IPS DF 19.7 (cell line): ENCODE measurements at places on chromosomes 7 and 10.

- no peak for DNase-seq
Observed at GRCh38 chr7:94190599-94191061, 186.5 kb upstream of the BET1 start.

- DNase-seq, result no peak
Observed at GRCh38 chr7:20804345-20804744, 17.7 kb upstream of the SP8 start.

GRCh38 chr10:125479059-125479458 lies 203.9 kb downstream of the TEX36 start:
- DNase-seq, result no peak

- no peak for DNase-seq
Observed at GRCh38 chr10:125707541-125708468, 11.7 kb upstream of the EDRF1 start.

DNA sequence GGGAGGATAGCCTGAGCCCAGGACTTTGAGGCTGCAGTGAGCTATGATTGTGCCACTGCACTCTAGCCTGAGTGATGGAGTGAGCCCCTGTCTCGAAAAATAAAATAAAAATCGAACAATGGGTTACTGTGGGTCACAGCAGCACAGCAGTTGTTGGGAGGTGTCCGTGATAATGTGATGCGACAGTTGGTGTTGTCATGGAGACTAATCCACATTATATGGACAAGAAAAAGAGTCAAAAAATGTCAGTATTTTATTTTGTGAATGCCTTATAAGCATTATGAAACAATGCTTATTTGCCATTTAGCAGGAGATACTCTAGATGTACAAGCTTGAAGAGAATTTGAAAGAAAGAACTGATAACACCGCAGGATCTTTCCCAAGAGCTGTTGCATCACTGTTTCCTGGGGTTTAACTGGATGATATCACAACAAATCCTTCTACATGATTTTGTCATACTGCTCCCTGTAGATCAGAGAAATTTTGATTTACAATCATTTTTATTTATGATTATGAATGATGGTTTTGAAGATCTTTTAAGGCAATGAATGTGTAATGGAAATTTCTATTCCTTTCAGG lies 195.4 kb downstream of the BAMBI start:
- DNase-seq, result no peak

GRCh38 chr10:71134732-71135211 lies 77.6 kb upstream of the UNC5B start:
- DNase-seq, result no peak

DNA sequence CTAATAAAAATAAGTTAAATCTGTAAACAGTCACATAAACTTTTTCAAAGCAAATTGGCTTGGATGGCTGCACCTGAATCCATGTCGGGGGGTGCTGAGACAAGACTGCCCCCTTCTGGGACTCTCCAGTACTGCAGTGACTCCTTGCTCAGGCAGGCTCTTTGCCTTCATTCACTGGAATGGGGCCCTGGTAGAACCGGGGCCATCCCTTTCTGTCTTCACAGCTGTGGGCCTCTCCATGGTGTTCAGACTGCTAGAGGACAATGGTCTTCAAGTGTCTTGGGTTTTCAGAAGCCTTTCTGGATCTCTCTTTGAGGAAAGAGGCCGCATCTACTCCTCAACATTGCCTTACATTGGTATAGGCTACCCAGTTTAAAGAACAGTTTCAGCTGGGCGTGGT lies 16.1 kb upstream of the IMPDH1 start:
- DNase-seq, result no peak

- no peak for DNase-seq
Observed at GRCh38 chr10:84530724-84531325, 202.4 kb downstream of the CCSER2 start.

- DNase-seq, result no peak
Observed at GRCh38 chr7:157469181-157470016, 132.6 kb downstream of the DNAJB6 start.

- no peak for DNase-seq
Observed at GRCh38 chr10:133347710-133348517, 741 bp downstream of the PRAP1 start.

DNA sequence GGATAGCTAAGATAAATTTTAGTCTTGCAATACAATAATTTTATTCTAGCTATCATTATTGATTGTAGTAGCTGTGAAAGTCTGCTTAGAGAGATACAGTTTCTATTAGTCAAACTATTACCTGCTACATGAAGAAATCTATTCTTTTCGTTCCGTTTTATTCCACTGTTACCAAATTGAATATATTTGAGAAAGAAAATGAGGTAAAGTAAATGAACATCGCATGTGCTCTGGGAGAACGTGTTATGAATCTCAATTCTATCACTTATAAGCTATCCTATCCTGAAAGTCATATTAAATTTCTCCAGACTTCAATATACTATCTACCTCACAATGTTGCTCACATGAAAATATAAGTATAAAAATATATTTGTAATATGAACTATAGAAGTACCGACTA lies 21.3 kb downstream of the GRM3 start:
- no peak for DNase-seq

DNA sequence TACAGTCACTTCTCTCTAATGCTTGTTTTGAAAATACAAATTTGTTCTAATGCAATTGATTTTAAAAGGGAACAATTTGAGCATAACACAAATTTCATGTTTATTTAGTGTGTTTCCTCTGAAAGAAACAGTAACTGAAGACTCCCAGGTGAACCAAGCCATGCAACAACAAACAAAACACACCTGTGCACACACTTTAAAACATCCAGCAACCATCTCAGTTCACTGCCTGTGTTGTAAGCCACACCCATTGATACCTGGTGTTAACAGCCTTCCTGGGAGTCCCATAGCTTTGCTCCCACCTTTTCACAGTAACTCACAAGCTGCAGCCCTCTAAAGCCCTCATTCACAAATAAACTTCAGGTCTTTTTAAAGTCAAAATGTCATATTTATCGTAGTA lies 89.3 kb downstream of the DOCK4 start:
- DNase-seq, result no peak

DNA sequence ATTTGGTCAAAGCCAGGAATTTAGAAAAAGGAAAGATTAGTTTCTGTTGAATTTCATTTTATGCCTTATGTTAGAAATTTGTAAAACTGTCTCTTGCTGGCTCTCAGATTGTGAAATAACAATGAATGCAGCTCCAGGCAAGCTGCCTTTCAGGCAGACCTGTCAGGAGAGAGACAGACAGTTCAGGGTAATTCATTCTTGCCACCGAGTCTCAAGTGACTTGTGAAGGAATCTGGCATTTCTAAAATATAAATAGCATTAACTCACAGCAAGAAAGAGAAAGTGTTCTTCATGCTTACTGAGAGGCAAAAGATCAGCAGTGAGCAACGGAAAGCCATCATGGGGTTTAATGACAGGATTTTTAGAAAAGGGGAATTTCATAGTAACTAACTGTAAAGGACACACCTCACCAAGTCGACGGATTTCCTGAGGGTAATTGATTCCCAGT lies 442.3 kb upstream of the AKR1E2 start:
- no peak for DNase-seq

DNA sequence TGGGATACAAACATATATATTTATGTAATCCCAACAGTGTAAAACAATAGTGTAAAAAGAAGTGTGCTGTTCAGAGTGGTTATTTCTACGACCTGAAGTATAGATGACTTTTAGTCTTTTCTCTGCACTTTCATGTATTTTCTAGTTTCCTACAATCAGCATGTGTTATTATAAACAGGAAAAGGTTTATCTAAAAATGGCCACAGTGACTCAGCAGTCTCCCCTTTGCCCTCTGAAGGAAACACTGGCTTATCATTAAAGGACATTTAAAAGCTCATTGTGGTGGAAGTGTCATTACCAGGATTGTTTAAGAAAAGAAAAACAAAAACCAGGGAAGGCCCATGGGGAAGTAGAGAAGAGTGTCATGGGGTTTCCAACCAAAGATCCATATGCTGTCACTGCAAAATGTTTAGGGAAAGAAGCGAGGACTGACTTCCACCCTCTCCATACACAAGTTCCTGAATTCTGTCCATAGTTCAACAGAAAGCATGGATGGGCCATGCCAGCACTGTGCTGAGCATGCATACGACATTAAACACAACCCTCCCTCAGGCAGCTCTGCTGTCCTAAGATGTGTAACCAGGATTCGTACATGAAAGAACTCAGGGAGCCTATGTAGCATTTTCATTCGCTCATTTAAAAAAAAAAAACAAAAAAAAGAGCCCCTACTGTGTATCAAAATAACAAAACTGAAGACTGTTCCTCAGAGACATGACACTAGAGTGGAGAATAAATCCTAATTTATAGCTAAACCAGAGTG lies 10.2 kb downstream of the CYREN start:
- DNase-seq, result no peak

DNA sequence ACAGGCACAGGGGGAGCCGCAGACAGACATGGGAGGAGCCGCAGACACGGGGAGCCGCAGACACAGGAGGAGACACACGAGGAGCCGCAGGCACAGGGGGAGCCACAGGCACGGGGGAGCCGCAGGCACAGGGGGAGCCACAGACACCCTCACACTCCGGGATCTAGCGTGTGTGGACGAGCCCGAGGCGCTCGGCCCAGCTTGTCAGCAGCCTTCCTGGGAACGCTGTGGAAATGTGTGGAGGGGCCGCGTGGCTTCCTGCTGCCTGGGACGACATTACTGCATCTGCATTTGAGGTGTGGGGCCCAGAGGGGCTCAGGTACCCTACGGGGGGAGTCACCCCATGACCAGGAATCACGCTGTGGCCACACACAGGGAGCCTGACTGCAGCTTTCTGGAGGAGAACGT lies 313.2 kb downstream of the PTPRN2 start:
- no peak for DNase-seq

- DNase-seq, result no peak
Observed at GRCh38 chr7:91299952-91300775, 35.9 kb downstream of the FZD1 start.

DNA sequence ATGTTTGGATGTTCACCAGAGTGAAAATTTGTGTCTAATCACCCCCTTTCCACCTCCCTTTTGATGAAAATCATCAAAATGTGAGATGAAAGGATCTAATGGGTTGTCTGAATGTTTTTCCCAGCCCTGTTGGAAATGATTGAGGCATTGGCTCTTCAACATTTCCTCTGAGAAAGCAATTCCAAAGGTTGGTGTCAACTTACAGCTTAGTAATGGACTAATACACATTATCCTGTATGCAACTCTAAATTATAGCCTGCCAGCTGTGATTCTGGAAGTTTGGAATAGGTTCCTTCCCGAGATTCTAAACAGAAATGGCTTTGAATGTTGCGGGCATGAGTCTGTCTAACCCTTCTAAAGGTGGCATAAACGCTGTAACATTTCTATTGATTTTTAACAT lies 152.9 kb downstream of the DYNC1I1 start:
- DNase-seq, result no peak

- DNase-seq, result no peak
Observed at GRCh38 chr10:51214207-51215196, 140.2 kb downstream of the PRKG1 start.

DNA sequence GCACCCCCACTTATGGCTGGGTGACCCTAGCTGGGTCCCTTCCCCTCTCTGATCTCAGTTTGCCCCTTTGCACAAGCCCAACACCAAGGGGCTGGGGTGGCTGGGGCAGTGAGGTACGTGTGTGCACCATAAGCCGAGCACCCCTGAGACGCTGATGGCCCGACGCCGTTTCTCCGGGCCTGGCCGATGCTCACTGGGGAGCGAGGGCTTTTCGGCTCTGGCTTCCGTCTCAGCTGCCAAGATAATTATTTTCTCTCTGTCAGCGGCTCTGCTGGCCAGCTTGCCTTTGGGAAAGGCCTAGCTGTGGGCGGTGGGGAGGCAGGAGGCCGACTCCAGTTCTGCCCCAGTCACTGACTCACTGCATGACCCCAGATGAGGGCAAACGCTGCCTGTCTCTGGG lies 91.0 kb downstream of the ZMIZ1 start:
- DNase-seq, result no peak

GRCh38 chr7:18511351-18512140 lies 16.0 kb downstream of the HDAC9 start:
- no peak for DNase-seq
